ENCODE measurements at places on chromosomes 7 and 10. TPM values are rescaled to one million over a fixed set of nuclear protein-coding genes. Genes with fewer than 3 reads are reported as not detected.

Gene AKR1C2
- 3,571 TPM for total RNA-seq

Gene ITPRID1
- total RNA-seq = not detected

Gene FGL2
- not detected for total RNA-seq

Gene GARIN1A
- total RNA-seq = 0.34 TPM

Gene METTL2B
- 23.5 TPM for total RNA-seq

Gene FOXP2
- total RNA-seq = not detected

All from A549 treated with Mapracorat at 1 μM for 4 hours (cell line).